ENCODE measurements at places on chromosomes 5 and 9.

DNA sequence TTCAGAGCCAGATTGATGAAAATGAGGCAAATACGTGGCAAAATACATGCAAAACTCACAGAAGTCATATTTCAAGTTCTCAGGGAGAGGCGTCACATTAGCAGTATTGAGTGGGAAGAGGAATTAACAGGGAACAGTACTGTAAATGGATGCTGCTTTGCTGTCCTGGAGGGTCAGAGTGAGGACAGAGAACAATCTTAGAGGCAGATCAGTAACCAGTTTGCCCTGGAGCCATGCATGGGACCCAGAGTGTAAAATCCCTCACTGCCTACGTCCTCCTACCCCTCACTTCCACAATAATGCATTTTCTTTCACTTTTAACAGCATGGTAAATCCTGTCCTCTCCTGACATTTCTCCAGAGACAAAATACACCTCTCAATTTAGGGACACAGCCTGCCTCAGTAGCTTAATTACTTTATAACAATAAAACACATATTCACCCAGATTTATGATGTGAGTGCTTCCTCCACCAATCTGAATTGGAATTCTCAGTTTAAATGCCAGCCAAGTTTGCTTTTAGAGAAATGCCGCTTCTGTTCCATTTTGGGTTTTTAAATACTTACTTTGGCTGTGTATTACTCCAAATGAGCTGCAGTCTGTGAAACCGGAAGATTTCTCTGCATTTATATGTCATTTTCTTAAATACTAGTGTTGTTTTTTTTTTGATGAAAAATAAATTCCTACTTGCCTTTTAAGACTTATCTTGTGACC, 70.0 kb downstream of the LMNB1 start:
- DNase-seq = no peak

DNA sequence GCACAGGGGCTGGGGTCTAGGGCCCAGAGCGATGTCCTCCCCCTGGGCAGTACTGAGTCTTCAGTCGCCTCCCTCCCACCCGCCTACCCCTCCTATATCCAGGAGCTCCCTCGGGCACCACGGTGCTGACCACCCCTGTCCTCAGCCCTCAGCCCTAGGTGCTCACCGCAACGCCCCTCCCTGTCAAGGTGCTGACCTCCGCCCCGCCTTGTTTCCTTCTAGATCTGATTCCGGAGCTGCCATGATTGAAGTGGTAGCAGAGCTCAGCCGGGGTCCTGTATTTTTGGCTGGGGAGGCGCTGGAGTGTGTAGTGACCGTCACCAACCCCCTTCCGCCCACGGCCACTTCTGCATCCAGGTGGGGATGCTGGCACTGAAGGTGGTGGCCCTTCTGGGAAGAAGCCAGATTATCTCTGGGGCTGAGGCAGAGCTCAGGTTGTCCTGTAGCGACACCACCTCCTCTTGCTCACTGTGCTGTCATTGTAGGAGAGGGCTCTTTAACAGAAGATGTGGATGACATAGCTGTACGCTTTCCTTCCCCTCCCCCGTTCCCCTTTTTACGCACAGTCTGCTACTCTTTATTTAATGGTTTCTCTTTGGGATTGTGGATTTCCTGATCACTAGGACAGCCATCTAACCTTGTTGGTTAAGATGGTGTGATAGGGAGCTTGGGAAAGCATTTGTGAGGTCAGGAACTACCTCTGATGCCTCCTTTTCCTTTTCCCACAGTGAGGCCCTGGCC, 598 bp downstream of the RGP1 start:
- peak; percentile 35 for DNase-seq

GRCh38 chr5:61881821-61882487, 424.1 kb upstream of the KIF2A start:
- peak; percentile 88 for DNase-seq

DNA sequence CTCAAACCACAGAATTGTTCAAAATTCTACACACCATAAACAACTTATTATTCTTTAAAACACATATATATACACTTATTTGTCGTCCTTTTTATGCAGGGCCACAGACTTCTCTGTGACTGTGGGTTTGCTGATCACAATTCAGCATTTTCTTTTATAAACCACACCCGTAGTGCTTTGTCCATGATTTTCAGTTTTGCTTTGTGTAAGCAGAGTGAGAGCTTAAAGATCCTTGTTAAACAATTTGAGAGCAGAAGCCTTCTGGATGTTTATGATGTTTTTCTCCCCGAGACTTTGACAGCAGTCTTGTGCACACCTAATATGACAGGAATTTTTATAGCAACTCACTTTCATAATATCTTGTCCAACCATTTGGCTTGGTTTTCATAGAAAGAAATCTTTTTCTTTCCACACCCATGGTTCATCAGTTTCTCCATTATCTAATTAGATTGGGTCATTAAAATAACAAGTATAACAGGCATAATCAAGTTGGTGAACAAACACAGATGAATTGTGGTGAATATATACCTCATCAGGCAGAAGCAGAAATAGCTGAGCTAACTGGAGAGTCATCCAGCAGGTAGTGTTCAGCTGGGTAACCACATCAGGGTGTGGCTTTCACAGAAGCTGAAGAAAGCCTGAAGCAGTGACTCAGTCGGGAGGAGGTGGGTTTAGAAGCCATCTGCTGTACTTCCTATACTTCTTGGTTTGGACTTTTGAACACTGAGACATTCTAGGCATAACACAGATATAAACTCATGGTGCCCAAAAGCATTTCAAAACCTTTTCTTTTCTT, 232.8 kb downstream of the DOCK8 start:
- peak; percentile 85 for DNase-seq

GRCh38 chr5:80964491-80964890, 4.3 kb downstream of the RASGRF2 start:
- peak; percentile 31 for DNase-seq

Measured in astrocyte of the hippocampus (primary cell).